H7 (cell line): ENCODE measurements at places on chromosomes 3 and 15. TPM values are rescaled to one million over a fixed set of nuclear protein-coding genes. Genes with fewer than 3 reads are reported as not detected.

GRCh38 chr3:10946526-10946925 lies 46.0 kb upstream of the SLC6A1 start:
- no peak for DNase-seq

CACNA1D gene
- 1.0 TPM in 1 of 2 replicates, not detected in the other for total RNA-seq

PLCB2 gene
- 11.3 and 13.9 TPM in 2 replicates for total RNA-seq

DNA sequence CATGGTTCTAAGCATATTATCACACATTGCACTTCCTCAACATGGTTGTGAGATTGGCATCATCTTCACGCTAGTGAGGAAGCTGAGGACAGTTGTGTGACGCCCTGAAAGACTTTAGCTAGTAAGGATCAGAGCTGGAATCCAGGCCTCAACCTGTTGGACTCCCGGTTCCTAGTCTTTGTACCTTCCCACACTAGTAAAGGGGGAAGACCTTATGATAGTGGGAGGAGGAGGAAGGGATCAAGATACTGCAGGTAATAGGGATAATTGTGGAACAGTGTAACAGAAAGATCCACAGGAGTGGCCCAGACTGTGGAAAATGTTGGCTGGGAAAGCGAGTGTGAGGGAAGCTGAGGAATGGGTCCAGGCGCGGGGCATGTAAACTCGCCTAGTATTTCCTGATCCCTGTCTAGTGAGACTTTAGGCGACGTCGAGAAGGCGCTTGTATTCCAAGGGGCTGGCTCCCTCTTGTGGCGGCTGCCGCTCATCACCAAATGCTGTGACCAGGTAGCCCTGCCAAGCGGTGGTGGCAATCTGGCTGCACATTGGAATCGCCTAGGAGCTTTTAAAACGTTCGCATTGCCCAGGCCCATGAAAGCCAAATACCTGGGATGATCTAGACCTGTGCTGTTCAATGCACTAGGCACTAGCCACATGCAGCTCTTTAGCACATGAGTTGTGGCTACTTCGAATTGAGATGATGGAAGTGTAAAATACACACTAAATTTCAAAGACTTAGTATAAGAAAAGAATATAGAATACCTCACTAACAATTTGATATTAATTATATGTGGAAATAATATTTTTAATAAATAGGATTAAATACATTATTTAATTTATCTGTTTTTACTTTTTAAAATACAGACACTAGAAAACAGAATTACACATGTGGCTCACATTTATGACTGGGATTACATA lies 38.8 kb upstream of the CLDN18 start:
- peak; percentile 51 for DNase-seq

DNA sequence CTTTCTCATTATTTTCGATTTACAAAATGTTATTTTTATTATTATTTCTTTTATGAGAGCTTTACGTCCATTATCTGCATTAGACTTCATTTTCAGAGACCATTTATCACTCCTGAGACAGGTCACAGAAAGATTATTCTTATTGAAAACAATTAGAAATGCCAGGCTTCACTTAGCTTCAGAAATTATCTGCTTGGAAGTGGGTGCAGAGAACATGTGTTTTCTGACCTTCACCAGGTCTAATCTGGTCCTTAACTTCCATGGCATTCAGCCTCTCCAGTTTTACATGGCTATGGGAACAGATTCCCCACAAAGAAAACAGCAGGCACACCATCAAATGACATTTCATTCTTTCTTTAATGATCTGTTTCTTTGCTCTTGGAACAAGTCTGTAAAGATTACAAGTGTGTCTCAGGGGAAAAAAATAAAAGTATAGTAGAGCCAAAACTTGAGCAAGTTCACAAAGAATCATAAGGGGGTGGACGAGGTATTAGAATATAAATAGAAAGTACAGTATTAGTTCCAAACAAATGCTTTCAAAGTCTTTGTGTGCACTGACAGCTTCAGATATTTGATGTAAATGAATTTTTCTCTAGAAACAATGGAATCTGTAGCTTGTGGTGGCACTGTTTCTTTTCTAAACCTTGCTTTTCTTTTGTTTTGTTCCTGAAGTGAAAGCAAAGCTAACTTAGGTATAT lies 294.2 kb upstream of the MEIS2 start:
- no peak for DNase-seq

ZBTB20 gene
- 0.62 and 0.96 TPM in 2 replicates for total RNA-seq

PLSCR4 gene
- total RNA-seq = 3.3 and 4.8 TPM in 2 replicates

DNA sequence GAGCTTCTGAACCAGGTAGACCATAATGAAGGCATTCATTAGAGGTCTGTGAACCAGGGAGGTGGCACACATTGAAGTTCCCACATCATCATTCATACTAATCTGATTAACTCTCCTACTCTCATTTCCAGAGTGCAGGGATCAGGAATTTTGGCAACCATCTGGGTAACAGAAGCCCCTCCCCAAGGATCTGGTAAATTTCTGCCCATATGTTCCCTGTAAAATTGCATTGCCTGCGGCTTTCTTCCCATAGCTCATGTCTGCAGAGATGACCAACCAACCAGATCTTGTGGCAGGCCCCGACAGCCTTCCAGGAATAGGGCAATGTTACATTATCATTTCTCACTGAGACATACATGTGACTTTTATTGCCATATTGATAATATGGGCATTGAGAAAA lies 111.4 kb upstream of the CHL1 start:
- DNase-seq = no peak

DNA sequence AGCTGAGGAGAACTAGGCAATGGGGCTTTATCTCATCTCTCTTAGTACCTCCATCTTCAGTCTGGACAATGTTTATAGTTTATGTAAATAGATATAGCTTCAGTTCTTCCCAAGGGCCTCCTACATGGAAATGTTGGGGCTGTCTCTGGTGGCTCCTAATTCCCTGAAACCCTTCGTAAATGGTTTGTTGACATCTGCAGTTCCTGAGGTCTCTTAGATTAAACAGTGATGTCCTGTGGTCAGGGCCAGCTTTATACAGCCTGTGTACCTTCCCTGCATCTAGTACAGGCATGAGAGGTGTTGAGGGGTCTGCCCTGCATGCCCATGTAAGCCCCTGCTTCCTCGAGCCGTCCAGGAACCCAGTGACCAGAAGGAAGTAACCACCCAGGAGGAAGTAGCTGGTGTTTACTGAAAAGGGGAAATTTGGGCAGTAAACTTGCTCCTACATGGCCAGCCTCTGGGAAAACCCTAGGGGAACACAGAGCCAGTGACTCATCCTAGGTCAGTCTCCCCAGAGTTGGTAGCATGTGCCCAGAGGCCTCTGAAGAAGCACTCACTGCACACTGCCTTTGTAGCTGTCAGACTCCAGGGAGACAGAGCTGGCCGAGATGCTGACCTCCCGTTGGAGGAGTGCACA lies 4.7 kb upstream of the TBC1D2B start:
- DNase-seq = no peak

DNA sequence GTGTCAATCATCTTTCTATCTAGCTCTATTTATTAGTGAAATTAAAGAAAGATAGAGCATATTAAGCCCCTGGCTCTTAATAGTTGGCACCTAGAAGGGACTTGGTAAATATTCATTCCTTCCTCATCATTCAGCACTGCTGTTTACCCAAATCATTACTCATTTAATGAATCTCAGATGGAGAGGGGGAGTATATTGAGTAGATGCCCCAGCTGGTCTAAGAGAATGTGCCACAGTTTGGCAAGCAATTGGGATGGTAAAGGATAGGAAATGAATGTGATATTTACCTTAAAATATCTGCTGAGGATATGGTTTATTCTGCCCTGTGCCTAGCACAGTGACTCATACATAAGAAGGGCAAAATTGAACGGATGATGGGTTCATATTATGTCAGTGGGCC lies 6.0 kb downstream of the IL1RAP start:
- no peak for DNase-seq

MASP1 gene
- 1.2 and 4.1 TPM in 2 replicates for total RNA-seq

DNA sequence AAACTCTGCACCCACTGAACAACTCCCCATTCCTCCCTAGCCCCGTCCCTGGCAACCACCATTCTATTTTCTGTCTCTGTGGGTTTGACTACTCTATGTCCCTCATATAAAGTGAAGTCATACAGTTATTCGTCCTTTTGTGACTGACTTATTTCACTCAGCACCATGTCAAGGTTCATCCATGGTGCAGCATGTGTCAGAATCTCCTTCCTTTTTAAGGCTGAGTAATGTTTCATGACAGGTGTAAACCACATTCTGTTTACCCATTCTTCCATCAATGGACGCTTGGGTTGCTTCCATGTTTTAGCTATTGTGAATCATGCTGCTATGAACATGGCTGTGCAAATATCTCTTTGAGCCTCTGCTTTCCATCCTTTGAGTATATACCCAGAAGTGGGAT lies 192.3 kb upstream of the NSMCE3 start:
- no peak for DNase-seq

- no peak for DNase-seq
Observed at GRCh38 chr15:77406846-77407245, 13.1 kb downstream of the PEAK1 start.

ITPKA gene
- 0.07 and 0.52 TPM in 2 replicates for total RNA-seq

DNA sequence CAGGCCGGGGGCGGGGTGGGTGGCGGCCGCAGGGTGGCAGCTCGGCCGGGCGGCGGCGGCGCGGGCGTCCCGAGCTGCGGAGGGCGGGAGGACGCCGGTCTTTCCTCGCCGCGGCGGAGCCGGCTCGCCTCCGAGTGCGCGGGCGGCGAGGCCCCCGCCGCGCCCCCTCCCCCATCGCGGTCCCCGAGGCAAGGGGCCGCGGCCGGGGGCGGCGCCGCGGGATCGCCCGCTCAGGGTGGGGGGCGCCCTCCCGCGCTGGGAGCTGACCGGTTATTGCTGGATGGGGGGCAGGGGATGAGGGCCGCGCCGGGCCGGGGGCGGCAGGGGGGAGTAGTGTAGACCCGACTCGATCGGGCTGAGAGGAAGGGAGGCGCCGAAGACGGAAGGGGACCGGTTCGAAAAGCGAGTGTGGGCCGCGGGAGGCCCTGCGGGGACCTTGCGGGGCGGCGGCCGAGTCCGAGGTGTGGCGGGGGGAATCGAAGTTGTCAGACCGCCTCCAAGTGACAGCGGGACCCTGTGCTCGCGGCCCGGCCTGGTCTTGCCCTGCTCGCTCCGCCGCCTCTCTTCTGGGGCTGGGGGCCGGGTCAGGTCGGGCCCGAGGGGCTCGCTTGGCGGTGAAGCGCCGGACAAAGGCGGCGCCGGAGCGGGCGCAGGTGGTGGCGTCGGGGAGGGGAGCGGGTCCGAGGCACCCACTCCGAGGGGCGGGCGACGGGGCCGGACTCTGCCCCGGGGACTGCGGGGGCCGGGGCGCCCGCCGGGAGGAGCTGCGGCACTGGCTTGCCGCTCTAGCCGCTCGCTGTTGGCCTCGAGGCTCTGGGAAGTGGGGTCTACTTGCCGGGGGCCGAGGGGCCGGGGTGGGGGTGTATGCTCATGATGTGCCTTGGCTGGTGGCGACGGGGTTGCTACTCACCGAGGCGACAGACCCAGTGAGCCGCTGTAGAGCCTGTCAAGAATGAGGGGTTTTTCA lies 1.1 kb downstream of the BAHD1 start:
- DNase-seq = peak; percentile 80

GPR176 gene
- 30.1 and 43.6 TPM in 2 replicates for total RNA-seq

- DNase-seq = no peak
Observed at GRCh38 chr3:150106740-150107428, 136.2 kb upstream of the PFN2 start.

MUC20 gene
- total RNA-seq = 0.52 and 0.69 TPM in 2 replicates

DNA sequence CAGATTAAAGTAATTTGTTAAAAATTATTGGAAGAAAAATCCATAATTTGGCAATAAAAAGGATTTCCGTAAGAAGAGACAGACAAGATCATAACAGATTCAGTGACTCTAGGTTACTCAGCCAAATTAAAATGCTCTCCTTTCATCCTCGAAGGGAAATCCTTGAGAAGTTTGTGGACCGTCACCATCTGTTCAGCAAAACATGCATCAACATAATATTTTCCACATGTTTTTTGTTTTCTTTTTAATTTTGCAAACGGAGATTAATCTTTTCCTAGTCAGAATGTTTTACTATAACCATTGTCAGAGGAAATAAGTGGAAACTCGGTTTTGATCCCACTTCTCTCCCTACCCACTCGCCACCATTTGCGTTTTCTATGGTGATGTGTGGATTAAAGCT lies 128.3 kb downstream of the TMCO5A start:
- no peak for DNase-seq

INO80 gene
- 17.1 TPM in 2 replicates for total RNA-seq

- DNase-seq = peak; percentile 23
Observed at GRCh38 chr15:28026764-28027713, 72.1 kb downstream of the OCA2 start.

- peak; percentile 74 for DNase-seq
Observed at GRCh38 chr15:63915873-63916771, 82.4 kb upstream of the HERC1 start.

DNA sequence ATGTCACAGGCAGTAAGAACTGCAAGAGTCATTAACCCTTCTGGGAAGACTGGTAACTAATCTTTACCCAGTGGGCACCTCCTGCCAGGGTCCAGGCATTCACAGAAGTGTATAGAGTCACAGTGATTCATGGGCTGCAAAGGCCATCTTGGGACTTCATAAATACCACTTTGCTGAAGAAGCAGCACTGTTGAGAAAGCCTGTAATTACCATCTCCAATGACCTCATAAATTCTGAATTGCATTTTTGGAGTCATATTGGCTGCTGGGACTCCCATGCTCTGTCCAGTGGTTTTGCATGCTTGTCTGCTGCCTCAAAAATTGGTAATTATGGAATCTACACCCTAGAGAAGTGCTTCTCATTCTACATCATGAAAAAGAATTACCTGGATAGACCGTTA lies 837.2 kb downstream of the NTRK3 start:
- no peak for DNase-seq

DNA sequence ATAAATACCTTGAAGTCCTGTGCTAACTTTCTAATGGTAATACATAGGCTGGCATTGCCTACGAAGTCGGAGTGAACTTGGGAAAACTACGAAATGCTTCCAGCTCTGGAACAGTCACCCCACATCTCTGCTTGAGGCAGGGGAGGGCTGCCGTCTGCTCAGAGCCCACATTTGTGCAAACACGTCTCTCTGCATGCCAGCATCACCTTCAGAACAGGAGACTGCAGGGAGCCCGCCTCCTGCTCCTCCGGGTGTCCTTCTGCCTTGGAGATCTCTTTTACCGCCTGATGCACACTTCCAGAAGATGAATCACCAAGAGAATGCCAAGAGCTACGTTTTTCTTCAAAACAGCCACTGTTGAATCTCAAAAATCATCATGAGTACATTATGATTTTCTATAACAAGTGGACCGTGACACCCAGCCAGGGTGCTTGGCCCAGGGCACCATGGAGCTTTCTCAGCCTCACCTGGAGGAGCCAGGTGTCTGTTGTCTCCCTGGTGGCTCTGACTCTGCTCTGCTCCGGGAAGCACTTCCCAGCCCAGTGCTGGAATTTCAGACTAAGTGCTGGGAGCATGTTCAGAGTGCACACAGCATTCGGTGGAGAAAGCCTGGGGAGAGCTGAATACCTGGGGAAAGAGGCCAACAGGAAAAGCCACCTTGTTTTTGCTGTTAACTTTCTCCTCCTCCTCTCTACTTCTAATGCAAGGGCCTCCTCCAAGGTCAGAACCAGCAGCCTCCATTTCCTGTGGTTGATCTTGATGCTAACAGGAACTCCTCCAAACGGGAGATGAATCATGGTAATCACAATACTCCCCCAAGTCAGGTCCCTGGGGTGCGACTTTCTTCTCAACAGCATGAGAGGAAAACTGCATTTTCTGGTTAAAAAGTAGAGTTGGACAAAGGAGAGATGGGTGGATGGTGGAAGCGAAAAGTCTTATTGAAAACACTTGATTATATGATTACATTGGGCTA lies 467.7 kb downstream of the GABRG3 start:
- DNase-seq = no peak

CYP1A1 gene
- total RNA-seq = 0.45 and 0.78 TPM in 2 replicates

IL5RA gene
- not detected in 2 replicates for total RNA-seq
